Large intestine (tissue), 12 donors: ENCODE measurements at places on chromosomes 6 and 20. TPM values are rescaled to one million over a fixed set of nuclear protein-coding genes. Genes with fewer than 3 reads are reported as not detected.
A peak's percentile ranks its signal among the peaks of the same experiment; 100 is the strongest.

DNA sequence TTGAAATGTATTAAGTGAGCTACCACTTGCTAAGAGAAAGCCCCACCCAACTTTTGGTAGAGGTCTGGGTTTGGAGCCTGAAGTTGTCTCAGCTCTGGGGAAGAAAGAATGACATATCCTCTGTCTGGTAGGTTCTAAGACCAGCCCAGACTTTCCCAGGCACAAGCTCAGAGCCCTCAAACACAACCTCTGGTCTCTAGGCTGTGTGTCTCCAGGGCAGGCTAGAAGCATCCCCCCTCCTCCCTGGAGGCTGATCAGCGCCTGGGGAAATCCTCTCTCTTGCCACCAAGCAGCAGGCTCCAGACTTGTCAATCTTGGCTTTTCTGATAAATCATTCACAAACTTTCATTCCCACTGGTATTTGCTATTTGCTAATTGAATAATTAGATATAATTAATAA is 226.5 kb upstream of the CST7 start:
- no peaks in the 10 kb centered on the region for H3K36me3 ChIP-seq
- H3K4me3 ChIP-seq: no peak overlapping the region
- H3K27ac ChIP-seq: no peak overlapping the region
- H3K27me3 ChIP-seq: no peaks in the 10 kb centered on the region

The PLN gene
- polyA plus RNA-seq: 18.4 TPM

DNA sequence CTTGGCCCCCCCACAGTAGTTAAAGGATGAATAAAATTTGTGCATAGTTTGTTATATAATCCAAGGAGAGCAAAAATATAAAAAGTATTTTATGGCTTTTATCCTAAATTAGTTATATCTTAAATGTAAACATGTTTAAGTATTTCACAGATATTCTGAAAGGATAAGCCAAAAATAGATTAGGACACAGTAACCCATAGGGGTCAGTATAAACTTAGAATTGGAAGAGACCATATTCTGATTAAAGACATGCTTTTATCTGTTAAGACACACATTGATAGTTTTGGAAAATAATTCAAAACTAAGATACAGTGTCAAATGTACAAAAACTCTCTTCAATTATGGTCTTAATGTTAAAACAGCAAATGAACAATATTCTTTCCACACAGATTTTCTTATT is 4.5 kb upstream of the SERINC1 start:
- H3K36me3 ChIP-seq: no peaks in the 10 kb centered on the region
- H3K4me3 ChIP-seq: no peak overlapping the region
- H3K27ac ChIP-seq: no peak overlapping the region
- H3K27me3 ChIP-seq: no peaks in the 10 kb centered on the region
- H3K4me1 ChIP-seq: no peaks in the 10 kb centered on the region
- no peak for DNase-seq

GRCh38 chr6:75492386-75493153 is 1.0 kb downstream of the FILIP1 start:
- H3K4me3 ChIP-seq: peak overlapping the region; percentile 8
- H3K36me3 ChIP-seq: no peaks in the 10 kb centered on the region
- no peaks in the 10 kb centered on the region for H3K4me1 ChIP-seq
- peak overlapping the region; percentile 29 for H3K27ac ChIP-seq

- no peaks in the 10 kb centered on the region for H3K36me3 ChIP-seq
- H3K4me3 ChIP-seq: no peak overlapping the region
- no peak overlapping the region for H3K27ac ChIP-seq
- no peaks in the 10 kb centered on the region for H3K4me1 ChIP-seq
- DNase-seq: no peak
- no peaks in the 10 kb centered on the region for H3K27me3 ChIP-seq
These were observed 25.4 kb downstream of the DOP1A start for GRCh38 chr6:83092756-83093399.

GRCh38 chr6:33824461-33825154 is 20.8 kb upstream of the MLN start:
- H3K27ac ChIP-seq: no peak overlapping the region
- H3K27me3 ChIP-seq: no peaks in the 10 kb centered on the region
- no peaks in the 10 kb centered on the region for H3K36me3 ChIP-seq

- H3K4me1 ChIP-seq: peaks cover 15% of the 10 kb centered on the region
- peak overlapping the region; percentile 51 for H3K27ac ChIP-seq
- peaks cover 66% of the 10 kb centered on the region for H3K36me3 ChIP-seq
- H3K4me3 ChIP-seq: no peak overlapping the region
- DNase-seq: peak; percentile 77
- no peaks in the 10 kb centered on the region for H3K27me3 ChIP-seq
These were observed 87.5 kb downstream of the SYNJ2 start for GRCh38 chr6:158068893-158069799.

DNA sequence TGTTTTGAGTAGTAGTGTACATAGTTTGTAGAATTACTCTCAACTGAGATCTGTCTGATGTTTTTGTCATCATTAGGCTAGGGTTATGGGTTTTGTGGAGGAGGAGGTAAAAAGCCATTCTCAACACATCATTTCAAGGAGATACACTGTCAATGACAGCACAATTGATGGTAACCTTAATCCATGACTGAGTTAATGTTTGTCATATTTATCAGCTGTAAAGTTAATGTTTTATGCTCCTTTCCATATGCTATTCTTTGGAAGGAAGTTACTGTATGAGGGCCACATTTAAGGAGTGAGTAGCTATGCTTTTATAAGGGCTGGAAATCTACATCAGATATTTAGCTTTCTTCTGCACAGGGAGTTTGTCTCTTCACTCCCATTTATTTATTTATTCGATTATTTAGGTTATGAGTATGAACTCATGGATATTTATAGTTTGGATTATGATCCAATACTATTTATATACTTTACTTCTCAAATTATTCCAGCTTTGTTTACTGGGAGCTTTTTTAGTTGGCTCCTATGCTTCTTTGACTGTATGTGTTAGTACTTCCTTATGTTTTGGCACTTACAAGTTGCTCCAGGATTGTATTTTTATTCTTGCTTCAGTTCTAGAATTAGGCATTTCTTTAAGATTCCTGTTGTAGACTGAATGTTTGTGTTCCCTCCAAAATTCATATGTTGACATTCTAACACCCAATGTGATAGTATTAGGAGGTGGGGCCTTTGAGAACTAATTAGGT is 156.6 kb upstream of the HCRTR2 start:
- no peaks in the 10 kb centered on the region for H3K36me3 ChIP-seq
- H3K27ac ChIP-seq: peak overlapping the region; percentile 10

The OR2H1 gene
- not detected for polyA plus RNA-seq

GRCh38 chr6:20706238-20706938 is 172.1 kb downstream of the CDKAL1 start:
- no peak overlapping the region for H3K4me3 ChIP-seq
- peaks cover 10% of the 10 kb centered on the region for H3K4me1 ChIP-seq
- H3K27ac ChIP-seq: no peak overlapping the region
- no peaks in the 10 kb centered on the region for H3K36me3 ChIP-seq
- DNase-seq: peak; percentile 34
- H3K27me3 ChIP-seq: no peaks in the 10 kb centered on the region

The ROS1 gene
- 1.6 TPM for polyA plus RNA-seq

DNA sequence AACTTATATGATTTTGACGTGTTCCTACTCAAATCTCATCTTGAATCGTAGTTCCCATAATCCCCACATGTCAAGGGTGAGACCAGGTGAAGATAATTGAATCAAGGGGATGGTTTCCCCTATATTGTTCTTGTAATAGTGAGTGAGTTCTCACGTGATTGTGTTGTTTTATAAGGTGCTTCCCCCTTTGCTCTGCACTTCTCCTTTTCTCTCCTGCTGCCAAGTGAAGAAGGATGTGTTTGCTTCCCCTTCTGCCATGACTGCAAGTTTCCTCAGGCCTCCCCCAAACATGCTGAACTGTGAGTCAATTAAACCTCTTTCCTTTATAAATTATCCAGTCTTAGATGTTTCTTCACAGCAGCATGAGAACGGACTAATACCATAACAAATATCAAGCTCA is 83.2 kb downstream of the MANEA start:
- no peak overlapping the region for H3K4me3 ChIP-seq
- no peaks in the 10 kb centered on the region for H3K27me3 ChIP-seq
- H3K27ac ChIP-seq: no peak overlapping the region
- H3K36me3 ChIP-seq: no peaks in the 10 kb centered on the region
- H3K4me1 ChIP-seq: no peaks in the 10 kb centered on the region
- no peak for DNase-seq

DNA sequence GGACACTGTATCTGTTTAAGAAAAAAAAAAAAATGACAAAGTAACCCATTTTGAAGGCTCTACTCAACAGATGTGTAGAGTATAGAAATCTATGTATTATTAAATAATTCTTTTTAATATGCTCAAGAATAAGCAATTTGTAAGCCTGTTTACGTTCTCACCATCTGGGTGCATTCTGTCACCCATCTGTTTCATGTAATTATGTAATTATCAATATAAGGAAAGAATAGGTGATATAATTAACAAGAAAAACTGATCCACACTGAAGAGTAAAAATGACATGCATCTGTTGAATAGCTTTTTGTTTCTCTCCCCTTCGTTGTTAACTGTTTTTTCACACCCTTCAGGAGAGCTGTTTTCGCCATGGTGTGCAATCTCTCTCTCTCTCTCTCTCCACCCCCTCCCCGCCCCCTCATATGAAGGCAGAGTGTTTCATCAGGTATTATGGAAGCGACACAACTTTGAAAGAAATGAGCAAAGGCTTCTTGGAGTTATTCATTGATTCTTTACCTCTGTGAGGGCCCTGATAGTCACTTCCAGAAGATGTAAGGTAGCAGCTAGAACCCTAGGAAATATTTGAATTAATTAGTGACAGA is 154.3 kb upstream of the INSM1 start:
- no peaks in the 10 kb centered on the region for H3K36me3 ChIP-seq
- H3K4me3 ChIP-seq: no peak overlapping the region
- no peak for DNase-seq
- H3K27ac ChIP-seq: no peak overlapping the region
- H3K4me1 ChIP-seq: no peaks in the 10 kb centered on the region

The PREX1 gene
- 9.9 TPM for polyA plus RNA-seq

DNA sequence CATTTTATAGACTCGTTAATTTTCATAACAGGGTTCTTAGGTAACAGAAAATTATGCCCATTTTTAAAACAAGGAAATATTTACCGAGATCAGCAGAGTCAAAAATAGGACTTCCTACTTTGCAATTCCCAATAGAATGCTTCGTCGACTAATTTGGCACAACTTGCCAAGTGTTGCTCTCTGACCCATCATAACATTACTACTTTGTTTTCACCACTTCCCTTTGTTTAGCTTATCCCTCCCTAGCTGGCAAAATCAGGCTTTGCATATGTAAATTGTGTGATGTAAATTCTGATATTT is 914 bp upstream of the RANBP9 start:
- H3K4me1 ChIP-seq: peaks cover 7% of the 10 kb centered on the region
- peak overlapping the region; percentile 97 for H3K27ac ChIP-seq
- no peaks in the 10 kb centered on the region for H3K36me3 ChIP-seq
- H3K27me3 ChIP-seq: no peaks in the 10 kb centered on the region

DNA sequence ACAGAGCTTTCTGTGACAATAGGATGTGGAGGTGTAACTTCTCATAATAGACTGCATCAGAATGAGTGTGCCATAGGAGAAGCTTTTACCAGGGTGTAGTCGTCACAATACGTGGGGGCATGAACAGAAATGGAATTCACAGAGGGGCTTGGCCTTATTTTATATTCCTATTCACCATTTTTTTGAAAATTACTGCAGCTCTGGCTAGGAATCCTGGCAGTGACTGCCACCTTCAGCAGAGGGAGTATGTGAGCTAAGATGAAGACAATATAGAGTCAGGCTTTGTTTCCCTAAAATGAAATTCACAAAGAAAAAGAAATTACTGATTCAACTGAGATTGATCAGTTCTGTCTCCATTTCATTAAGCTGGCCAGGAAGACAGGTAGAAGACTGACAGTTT is 13.9 kb downstream of the TOMM6 start:
- no peaks in the 10 kb centered on the region for H3K4me1 ChIP-seq
- no peak overlapping the region for H3K4me3 ChIP-seq
- no peak overlapping the region for H3K27ac ChIP-seq
- no peak for DNase-seq
- peaks cover 17% of the 10 kb centered on the region for H3K36me3 ChIP-seq

DNA sequence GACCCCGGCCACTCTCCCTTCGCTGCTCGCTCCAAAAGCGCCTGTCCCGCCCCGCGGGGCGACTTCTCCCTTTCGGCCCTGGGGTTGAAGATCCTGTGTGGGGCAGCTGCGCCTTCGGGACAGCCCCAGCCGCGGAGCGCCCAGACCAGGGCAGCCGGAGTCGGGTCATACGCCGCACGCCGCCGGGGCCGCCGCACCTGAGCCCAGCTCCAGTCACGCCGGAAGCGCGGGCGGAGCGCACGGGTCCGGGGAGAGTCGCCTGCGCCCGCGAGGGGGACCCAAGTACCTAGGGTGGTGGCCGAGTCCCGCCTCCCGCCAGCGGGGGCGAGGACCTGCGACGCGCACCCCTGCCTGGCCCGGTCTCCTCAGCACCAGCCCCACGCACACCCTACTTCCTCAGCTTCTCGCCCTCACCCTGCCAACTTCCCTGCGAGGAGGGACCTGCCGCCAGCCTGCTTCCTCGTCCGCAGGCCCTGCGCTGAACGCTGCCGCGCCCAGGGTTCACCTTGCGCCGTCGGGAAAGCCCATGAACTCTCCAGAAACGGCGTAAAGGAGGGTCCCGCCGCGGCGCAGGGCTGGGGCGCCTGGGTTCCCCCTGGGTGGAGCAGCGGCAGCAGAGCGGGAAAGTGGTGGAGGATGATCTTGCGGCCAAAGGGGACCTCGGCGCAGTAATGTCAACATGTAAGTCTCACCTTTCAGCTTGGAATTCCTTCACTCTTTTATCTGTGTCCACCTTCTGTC is at the start of gene ADGRG6:
ADGRG6 (plus strand) TSS at position 357 of the 741 bp plus-strand sequence; CDS start at position 680, 323 bp downstream.
- H3K4me1 ChIP-seq: no peaks in the 10 kb centered on the region
- H3K4me3 ChIP-seq: peak within 1 kb of the TSS; percentile 86
- H3K27ac ChIP-seq: peak within 1 kb of the TSS; percentile 65
- peak; percentile 84 for DNase-seq
- peaks cover 3% of the 10 kb centered on the region for H3K27me3 ChIP-seq
- H3K36me3 ChIP-seq: no peaks in the 10 kb centered on the region

The C20orf141 gene
- not detected for polyA plus RNA-seq

DNA sequence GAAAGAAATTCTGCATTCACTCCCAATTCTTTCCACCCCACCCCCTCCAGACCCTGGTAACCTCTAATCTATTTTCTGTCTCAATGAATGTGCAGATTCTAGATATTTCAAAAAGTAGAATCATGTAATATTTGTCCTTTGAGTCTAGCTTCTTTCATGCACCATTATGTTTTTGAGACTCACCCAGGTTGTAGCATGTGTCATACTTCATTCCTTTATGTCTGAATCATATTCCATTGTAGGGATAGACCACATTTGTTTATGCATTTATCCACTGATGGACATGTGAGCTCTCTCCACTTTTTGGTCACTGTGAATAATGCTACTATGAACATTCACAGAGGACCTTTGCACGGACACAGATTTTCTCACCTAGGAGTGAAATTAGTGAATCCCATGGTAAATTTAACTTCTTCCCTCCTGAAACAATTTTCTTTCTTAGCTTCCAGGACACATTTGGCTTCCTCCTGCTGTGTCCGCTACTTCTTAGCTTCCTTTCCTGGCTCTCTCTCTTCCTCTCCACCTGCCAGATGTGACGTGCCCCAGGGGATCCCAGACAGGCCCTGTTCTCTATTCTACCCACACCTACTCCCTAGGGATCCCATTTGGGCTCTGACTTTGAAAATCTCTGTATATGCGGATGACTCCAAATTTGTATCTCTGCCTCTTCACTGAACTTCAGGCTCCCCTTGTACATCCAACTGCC is 24.1 kb upstream of the ARFGEF2 start:
- no peak overlapping the region for H3K4me3 ChIP-seq
- H3K36me3 ChIP-seq: no peaks in the 10 kb centered on the region
- H3K4me1 ChIP-seq: no peaks in the 10 kb centered on the region
- no peak for DNase-seq
- peaks cover 3% of the 10 kb centered on the region for H3K27me3 ChIP-seq
- H3K27ac ChIP-seq: no peak overlapping the region

The CLPSL2 gene
- polyA plus RNA-seq: not detected

The FNDC1 gene
- polyA plus RNA-seq: 22.0 TPM
